ENCODE measurements at places on chromosomes 3 and 15.

DNA sequence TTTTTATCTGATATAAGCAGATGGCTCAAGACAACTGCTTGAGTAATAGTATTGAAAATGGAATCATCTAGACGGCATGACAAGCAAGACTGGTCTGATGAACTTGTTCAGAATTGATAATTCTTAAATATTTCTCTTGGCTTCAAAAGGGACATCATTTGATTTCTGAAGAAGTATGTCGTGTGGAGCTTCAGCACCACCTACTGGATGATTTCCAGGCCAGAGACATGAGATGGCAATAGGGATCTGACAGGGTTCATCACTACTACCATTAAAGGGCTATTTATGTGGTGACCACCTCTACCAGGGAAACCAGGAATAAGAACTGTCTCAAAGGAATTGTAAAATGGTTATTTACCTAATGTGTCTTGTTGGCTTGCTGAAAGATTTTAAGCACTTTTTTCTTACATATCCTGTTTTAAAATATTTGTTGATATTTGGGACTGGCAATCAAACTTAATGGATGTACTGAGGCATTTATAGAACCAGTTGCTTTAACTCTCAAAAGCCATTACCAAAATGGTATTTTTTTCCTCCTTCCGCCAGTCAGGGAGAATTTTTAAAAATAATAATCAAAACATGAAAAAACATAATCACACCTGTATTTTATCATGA, 99.5 kb upstream of the FAM98B start:
- DNase-seq = peak; percentile 35

DNA sequence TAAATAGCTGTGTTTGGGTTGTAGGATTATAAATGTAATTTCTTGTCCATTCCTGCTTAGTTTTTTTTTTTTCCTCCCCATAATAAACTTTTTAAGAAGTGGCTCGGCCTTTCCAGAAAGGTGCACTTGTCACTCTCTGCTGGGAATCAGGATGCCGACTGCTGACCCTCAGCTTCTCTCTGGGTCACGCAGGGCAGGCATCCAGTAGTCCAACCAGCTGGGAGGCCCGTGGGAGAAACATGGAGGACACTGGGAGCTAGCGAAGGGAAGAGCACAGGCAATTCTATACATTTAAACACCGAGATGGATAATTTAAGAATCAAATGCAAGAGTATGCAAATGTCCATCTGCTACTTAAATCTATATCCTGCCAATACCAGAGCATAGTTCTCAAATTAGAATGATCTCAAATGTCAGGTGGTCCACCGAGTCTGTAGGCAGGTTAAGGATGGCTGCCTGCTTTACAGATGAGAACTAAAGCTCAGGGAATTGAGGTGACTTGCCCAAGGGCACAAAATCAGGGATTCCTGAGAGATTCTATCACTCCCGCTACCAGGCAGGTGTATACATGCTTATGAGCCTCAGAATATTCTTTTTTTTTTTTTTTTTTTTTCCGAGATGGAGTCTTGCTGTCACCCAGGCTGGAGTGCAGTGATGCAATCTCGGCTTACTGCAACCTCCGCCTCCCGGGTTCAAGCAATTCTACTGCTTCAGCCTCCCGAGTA, 64.5 kb downstream of the DAPK2 start:
- DNase-seq = no peak

DNA sequence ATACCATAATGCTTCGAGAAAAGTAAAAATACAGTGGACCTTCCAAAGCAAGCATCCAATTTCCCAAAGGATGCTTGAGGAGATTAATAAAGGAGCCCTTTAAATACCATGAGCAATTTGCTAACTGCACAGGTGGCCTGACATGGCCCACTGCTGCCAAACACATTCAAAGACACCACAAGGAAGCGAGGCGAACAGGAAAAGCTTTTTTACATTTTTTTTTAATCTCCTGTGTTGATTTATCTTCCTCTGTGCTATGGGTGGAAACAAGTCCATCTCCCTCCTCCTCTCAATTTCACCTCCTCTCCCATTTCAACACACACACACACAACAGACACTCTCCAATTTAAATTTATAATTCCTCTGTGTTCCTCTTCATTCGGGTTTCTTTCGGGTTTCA, 243.4 kb downstream of the IGSF11 start:
- DNase-seq = no peak

- DNase-seq = no peak
These were observed 307.7 kb downstream of the IL5RA start for GRCh38 chr3:2802429-2802828.

DNA sequence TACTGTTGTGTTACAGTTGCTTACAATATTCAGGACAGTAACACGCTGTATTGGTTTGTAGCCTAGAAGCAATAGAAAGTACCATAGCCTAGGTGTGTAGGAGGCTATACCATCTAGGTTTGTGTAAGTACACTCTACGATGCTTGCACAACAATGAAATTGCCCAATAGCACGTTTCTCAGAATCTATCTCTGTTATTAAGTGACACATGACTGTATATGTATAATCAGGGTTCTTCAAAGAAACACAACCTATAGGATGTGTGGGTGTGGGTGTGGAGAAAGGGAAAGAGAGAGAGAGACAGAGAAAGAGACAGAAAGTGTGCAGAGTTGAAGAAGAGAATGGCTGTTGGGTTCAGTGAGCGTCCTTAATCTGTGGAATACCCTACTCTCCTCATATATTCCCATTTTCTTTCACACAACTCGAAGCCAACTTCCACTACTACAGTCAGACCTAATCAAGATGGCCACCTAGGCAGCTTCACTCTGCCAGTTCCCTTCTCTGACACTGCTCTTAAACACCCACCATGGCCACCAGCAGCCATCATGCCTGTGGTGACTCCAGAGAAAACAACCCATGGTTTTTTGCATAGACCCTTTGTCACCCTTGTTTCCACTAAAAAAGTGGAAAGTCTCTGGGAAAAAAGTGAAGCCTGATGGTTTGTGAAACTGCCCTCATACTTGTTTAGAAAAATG, 5.8 kb upstream of the PPP4R2 start:
- DNase-seq = no peak

- no peak for DNase-seq
These were observed 45.3 kb upstream of the ARL6 start for GRCh38 chr3:97719156-97719821.

DNA sequence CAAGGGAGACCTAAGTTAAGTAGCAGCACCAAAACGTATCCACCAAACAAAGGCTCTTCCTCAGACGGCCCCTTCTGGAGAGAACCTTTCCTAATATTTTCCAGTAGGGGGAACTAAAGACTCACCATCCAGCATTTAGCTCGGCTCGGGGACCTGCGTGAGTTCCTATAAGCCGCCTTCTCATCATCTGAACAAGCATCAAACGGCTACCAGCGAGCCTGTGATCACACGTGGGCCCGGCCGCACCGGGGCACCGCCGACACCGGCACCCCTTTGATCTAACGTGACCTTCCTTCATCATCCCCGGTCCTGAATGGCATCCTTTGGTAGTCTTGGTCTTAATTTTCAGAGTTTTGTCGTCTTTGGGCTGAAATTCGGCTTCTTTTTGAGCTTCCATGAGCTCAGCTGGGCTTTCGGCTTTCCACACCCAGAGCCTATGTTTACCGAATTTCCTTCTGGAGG, 1.4 kb upstream of the ROBO2 start:
- DNase-seq = peak; percentile 33

GRCh38 chr3:17955411-17955810, 213.0 kb upstream of the TBC1D5 start:
- no peak for DNase-seq

DNA sequence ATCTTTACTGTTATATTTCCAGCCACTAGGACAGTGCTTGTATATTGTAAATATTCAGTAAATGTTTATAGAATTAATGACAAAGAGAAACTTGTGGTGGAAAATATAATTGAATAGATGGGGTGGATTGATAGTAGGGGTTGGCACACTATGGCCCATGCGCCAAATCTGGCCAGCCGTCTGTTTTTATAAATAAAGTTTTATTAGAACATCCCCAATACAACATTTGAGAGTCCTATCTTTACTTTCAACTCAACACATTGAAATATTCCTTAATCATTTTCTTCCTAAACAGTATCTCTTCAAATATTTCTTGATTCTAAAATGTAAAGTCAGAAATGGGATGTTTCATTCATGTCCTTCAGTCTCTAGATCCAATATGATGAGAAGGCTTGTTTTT, 45.1 kb downstream of the VPS8 start:
- DNase-seq = no peak

Measured in substantia nigra (tissue), 51 donors.